Activated T-helper 1 cell treated with Interleukin-2 at 50 U/mL for 16 hours (primary cell): ENCODE measurements at places on chromosomes 2 and 18.

DNA sequence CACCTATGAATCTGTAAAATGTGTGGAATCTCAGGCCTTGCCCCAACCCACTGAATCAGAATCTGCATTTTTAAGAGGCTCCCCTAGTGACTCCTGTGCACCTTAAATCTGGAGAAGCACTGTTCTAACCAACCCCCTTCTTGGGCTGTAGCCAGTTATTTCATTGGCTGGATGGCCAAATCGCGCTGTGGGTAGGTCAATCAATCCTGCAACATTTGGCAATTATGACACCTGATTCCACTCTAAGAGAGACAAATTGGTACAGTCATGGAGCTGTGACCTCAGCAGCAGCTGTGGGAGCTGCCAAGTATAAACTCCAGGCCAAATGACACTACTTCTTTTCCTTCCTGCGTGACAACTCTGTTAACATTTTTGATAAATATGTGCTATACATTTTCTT, 208.7 kb downstream of the CLIP4 start:
- no peak for DNase-seq

- DNase-seq = no peak
Observed at GRCh38 chr2:239096676-239097427, 249.0 kb downstream of the TWIST2 start.

- no peak for DNase-seq
Observed at GRCh38 chr2:31176742-31177141, 38.5 kb upstream of the GALNT14 start.

- no peak for DNase-seq
Observed at GRCh38 chr2:201084863-201085262, 13.1 kb downstream of the NDUFB3 start.

DNA sequence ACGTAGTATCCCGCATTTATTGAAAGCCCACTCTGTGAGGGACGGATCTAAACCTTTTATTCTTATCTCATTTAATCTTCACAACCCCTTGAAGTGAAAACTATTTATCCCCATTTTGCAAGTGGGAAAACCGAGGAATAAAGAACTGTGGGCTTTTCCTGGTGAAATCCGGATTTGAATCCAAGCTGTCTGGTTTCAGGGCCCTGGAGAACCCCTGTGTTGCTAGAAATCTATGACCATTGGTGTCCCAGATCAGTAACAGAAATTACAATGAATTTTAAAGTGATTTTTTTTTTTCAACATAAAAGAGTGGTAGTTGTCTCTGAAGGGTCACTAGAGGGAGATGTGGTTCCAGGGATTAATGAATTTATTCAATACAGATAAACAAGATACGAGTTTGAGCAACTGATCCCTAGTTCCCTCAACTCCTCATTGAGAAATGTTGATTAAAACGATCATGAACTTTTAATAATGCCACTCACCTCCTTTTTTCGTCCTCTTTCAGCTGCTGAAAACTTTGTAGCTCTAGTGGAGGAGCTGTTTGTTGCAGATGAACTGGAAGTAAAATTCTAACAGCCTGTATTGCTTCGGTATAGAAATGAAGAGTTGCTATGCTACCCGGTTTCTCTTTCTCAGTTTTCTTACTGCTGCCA, 940 bp downstream of the XRCC5 start:
- no peak for DNase-seq

DNA sequence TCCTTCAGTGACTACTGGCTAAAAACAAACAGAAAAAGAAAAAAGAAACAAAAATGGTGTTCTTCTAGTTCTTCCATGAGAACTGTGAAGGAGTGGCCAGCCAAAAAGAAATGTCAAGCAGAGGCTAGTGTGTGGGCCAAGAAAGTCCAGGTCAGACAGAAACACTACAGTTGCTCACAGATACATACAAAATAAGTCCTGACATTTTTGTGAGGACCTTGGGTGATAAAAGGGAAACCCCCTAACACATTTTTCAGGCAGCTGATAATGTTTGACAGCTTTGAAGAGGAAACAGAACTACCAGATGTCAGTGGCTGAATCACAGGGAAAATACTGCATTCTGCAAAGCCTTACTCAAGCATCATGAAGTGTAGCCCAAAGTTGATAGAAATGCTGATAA, 28.1 kb downstream of the ARHGAP25 start:
- no peak for DNase-seq

- no peak for DNase-seq
Observed at GRCh38 chr2:109246616-109247015, 117.6 kb downstream of the SH3RF3 start.
